ENCODE measurements at places on chromosomes 13 and 19. TPM values are rescaled to one million over a fixed set of nuclear protein-coding genes. Genes with fewer than 3 reads are reported as not detected.

GRK1 gene
- total RNA-seq, result 0.07 TPM

PALM3 gene
- total RNA-seq, result 0.30 TPM

ADAMTSL5 gene
- 3.8 TPM for total RNA-seq

URAD gene
- not detected for total RNA-seq

SEMA6B gene
- total RNA-seq, result 5.6 TPM

LRRC63 gene
- not detected for total RNA-seq

ZNF850 gene
- 8.6 TPM for total RNA-seq

DNA sequence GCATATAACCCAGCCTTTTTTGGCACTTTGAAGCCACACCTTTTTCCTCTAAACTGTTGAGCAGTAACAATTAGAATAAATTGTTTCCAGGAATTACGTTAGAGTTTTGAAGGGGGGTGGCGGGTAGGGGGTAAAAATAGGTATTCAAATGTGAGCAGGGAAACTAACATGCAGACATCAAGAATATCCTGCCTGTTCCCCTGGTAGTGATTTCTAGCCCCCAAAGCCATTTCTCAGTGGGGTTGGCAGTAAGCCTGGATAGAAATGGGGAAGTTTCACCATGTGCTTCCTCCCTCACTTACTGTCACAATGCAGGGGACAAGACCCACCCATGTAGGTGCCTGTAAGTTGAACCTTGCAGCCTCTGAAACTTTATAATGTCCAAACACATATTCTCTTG lies 3.8 kb downstream of the DOCK9 start:
- no peak for DNase-seq

DNA sequence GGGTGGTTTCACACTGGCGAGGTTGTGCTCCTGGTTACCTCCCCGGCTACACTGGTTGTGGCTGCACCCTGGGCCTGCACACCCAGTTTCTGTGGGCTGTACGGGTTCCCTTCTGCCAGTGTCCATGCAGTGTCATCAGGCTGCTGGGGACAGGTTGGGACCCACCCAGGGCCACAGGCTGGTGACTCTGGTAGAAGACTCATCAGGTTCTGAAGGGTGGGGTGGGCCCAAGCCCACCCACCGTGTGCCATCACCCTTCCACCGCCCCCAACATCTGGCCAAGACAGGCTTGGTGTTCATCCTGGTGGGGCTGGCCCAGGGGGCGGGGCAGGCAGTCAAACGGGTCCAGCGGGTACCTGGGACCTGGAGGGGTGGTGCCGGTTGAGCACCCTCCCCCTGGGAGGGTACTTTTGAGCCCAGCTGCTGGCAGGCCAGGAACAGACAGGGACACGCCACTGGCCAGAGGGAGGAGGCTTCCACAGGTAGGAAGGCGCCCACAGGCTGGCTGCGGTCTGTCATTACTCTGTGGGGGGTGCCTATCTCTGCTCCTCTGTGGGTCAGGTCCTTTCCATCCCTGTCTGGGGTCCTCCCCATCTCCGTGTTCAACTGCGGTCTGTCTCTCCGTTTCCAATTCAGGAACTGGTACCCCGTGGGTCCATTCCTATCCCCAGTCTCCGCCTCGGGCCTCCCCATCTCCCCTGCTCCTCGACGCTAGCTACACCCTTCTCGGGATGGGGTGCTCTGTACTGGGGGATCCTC lies at the start of gene RNF225:
Gene RNF225 (plus strand): TSS at position 437 of the 759 bp plus-strand sequence. CDS start 434 bp downstream, outside the sequence.
- DNase-seq, result peak; percentile 18

DNA sequence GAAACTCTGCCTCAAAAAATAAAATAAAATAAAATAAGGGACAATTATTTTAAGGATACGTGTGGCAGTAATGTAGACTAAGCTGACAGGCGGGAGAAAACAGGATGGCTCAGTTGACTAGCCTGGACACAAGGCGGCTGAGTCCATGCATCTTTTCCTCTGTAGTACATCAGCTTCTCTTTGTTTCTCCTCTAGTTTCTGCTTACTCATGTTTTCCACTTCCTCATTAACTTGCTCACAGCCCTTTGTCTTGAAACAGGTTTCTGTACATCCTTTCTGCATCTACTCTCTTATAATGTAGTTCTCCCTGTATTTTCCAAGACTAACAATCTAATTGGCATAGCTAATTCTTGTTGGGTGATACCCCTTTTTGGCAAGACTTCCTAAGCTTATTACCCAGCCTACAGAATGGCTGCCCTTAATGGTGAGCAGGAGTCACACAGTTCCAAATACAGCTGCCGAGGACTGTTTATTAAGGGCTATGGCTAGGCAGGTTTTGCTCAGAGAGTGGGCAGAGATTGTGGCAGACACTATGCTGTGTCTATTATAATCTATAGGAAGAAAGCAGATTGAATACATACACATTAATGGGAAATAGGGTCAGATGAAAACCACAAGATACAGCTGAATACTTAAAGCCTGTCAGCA lies 58.7 kb upstream of the KLF5 start:
- DNase-seq, result no peak

GRCh38 chr19:17953869-17954268 lies 13.0 kb upstream of the KCNN1 start:
- no peak for DNase-seq

DNA sequence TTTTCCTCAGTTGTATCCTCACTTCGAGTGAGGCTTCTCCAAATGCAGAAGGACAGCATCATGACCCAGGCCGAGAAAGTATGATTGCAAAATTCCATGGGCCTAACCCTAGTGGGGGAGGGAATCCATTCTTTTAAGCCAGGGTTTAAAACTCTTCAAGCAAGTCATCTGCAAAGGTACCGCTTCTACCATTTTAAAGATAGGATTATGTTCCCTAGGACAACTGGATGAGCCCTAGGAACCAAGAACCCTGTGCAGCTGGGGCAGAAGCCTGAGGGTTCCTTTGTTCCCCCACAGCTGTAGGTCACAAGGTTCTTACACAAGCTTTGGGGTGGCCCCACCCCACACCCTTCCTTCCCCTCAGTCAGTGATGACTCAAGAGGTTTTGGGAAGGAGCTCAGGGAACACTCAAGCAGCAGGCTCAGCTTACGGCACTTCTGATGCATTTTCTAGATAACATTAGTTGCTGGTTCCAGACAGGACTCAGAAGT lies 13.5 kb downstream of the ARL11 start:
- no peak for DNase-seq

DNA sequence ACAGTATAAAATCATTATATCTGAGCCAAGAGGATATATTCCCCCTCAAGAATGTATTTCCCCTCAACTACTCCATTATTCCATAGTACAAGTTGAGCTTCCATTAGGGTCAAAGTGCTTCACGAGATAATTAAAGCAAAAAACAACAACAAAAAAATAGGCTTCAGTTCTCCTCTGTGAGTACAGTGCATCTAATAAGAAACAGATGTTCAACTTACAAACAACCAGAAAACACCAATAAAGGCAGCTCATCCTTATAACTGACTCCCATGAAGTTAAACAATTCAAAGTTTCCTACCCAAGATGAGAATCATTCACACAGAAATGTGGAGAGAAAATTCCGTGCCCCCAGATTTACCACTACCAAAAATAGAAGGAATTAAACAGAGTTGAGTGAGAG lies 854.4 kb downstream of the PCDH9 start:
- no peak for DNase-seq

DNA sequence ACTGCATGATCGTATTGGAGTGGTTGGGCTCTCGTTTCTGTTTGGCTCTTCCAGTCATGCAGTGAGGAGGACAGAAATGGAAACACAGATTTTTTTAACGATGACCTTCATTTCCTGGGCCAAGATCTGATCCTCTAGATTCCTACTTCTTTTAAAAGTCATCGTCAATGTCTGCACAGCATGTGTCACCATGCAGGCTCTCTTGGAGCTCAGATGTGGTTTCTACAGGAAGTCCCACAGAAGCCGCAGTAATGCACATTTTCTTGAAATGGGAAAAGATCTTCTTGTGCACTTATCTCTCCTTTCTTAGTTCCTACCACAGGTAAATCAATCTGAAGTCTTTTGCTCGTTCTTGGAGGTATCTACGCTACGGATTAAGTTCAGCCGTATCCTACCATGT lies 626.9 kb downstream of the EFNB2 start:
- no peak for DNase-seq

- no peak for DNase-seq
Measured at GRCh38 chr13:77300176-77301037, 26.5 kb downstream of the MYCBP2 start.

DNA sequence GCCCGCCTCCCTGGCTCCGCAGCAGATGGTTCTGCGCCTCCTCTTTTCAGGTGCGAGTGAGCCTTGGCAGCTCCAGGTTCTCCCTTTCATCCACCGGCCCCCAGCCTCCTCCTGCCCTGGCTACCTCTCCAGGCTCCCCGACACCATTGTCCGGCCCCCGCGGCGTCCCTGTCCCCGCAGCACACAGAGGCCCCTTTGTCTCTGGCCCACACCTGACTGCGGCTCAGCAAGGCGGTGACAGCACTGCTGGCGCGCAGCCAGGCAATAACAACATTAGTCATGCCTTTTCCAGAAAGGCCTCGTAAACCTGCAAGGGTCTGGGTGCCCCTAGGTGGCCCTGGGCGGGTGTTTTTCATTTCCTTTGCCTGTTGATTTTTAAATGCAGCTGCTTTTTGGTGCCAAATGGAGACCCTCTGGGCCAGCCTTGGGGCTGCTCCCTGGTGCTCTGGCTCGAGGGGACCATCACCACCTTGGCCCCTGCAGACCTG lies 73.2 kb upstream of the MEDAG start:
- DNase-seq, result peak; percentile 56

GRCh38 chr13:66154976-66155375 lies 1075.2 kb downstream of the PCDH9 start:
- DNase-seq, result no peak
